ENCODE measurements at places on chromosomes 13 and 19.

GRCh38 chr19:13401388-13401787 is 104.9 kb downstream of the CACNA1A start:
- DNase-seq, result peak; percentile 15

DNA sequence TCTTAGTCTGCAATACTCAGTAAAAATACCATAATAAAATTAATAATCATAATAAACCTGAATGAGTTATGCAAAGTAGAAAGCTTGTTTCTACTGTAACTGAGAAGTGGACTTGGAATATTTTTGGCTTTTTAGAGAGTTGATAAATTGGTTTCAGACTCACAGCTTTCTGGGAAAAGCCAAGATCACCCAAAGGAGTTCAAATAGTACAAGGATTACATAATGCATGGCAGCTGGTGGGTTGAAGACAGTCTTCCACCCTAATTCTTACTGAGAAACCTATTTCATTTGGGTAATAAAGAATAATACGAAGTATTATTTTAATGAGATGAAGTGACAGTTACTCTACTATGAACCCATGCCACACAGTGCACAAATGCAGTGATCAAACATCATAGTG is 139.4 kb upstream of the KLF12 start:
- no peak for DNase-seq

DNA sequence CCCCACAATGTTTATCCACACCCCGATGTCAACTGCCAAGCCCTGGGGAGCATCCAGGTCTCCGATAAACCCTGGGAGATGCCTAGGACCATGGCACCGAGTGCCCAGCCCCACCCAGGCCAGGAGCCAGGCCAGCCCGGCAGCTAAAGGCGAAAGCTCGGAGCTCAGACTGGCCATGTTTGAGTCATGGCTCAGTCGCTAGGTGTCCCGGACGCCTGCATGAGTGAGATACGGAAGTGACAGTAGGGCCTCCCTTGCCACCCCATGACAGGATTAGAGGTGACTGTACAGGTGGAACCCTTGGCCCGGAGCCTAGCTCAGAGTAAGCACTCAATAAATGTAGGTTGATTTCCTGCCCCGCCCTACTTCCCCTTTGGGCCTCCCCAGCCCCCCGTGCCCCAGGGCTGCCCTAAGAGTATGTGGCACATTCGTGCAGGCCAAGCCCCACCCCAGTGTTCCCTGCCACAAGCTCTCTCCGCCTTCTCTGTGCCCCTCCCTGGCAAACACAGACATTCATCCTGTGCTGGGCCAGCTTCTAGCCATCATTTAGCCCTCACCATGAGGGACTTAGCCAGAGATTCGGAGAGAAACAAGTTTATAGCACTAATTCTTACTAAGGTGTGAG is 5.8 kb upstream of the TPM4 start:
- peak; percentile 76 for DNase-seq

DNA sequence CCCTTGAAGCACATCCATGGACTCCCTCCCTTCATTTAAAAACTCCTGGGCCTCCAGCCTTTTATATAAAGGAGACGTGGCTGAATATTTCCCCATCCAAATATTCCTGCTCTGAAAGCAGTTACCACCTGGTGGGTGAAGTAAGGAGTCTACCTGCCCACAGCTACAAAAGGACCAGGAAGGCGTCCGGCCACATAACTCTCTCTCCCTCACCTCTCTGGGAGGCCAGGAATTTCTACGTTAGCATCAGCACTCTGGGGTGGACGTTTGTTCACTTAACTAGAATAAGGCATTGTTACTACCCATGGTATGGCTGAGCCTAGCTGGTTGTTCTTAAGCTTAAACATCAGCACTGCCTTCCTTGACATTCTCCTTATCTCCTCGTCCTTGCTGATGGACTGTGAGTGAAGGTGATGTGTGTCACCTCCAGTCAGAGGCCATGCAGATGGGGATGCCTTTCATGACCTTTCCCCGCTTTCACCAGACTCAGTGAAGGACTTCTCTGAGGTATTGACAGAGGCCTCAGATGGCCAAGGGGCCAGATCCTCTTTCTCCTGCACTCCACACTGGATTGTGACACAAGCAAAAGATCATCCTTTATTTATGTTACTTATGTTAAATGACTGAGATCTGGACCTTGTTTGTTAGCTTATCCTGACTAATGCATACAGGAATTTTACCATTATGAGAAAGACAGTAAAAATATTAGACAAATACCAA is 22.2 kb upstream of the KPNA3 start:
- no peak for DNase-seq

GRCh38 chr19:50003810-50004419 is 21.3 kb downstream of the VRK3 start:
- DNase-seq, result peak; percentile 23

- no peak for DNase-seq
Measured at GRCh38 chr19:2977001-2977745, at the start of gene TLE6. TSS of gene TLE6 (plus strand) at chr19:2977564. CDS start at chr19:2978234, 670 bp downstream.

DNA sequence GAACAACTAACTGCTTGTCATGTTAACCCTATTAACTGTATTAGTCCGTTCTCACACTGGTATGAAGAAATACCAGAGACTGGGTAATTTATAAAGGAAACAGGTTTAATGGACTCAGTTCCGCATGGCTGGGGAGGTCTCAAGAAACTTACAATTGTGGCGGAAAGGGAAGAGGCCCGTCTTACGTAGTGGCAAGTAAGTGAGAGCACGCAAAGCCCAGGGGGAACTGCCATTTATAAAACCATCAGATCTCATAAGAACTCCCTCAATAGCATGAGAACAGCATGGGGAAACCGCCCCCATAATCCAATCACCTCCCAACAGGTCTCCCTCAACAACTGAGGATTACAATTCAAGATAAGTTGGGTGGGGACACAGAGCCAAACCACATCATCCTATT is 34.7 kb downstream of the PHF11 start:
- DNase-seq, result no peak

Measured in keratinocyte (primary cell).